ENCODE measurements at places on chromosomes 2 and 18.

DNA sequence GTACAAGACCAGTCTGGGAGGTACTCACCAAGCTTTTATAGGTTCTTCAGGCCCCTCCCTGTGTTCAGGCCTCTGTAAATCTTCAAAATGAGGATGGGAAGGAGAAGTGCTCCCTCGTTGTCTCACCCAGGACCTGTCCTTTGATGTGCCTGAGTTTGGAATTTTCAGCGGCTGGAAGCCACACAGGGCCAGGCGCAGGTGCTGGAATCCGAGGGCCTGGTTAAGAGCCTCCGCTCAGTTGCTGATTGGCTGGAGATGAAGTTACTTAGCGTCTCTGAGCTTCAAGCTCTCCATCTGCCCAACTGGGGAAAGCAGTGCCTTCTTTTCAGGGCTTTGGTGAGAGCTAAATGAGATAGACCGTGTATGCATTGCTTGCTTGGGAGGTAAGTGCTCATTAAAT, 30.0 kb downstream of the HJURP start:
- H3K27ac ChIP-seq, result no peak overlapping the region
- no peaks in the 10 kb centered on the region for H3K36me3 ChIP-seq
- no peaks in the 10 kb centered on the region for H3K4me1 ChIP-seq
- H3K27me3 ChIP-seq, result no peaks in the 10 kb centered on the region
- DNase-seq, result no peak

DNA sequence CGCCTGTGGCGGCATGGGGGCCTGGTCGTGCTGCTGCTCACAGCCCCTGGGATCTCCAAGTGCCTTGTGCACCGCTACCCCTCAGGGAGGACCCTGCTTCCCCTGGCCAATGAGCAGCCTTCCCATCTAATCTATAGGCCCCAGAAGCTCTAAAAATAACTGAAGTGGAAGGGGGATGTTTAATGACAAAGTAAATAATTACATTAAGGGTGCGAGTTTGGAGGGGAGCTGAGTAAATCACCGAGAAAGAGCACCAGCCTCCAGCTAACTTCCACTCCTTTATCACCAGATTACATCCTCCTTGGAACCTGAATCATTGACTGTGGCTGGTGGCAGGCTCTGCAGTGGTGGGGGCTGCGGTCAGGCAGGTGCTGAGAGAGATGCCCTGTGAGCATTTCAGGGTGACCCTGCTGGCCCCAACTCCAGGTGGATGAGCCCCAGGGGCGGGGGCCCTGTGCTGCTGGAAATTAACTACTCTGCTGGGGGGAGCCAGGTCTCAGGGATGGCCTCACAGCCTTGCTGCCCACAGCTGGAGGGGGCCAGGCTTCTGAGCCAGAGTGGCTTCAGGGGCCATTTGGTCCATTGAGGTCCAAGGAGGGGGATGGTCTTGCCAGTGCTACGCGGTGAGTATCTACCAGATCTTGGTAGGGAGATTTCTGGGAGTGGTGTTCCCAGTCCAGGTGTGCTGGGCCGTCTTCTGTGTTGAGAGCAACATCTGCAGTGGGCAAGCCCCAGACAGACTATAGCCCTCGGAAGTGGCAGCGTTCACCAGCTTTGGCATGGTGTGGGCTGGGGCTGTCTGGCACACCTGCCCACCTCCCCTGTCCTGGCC, 74.2 kb downstream of the GLI2 start:
- no peaks in the 10 kb centered on the region for H3K4me1 ChIP-seq
- no peak overlapping the region for H3K4me3 ChIP-seq
- no peaks in the 10 kb centered on the region for H3K27me3 ChIP-seq

DNA sequence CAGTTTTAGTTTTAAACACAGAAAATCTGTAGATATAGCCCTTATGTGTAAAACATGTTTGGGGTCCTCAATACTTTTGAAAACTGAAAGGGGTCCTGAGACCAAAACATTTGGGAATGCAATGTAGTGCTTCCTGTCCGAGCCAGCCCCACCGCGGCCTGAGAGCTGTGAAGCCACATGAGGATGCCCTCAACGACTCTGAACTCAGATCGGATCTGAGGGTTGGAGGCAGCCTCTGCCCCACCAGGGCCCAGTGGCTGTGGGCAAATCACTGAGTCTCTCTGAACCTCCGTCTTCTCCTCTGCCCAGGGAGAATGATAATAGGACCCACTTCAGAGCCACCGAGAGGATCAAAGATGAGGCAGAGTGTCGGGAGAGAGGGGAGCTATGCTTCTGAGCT, 33.4 kb upstream of the HPCAL1 start:
- H3K27ac ChIP-seq, result no peak overlapping the region
- no peaks in the 10 kb centered on the region for H3K27me3 ChIP-seq
- H3K36me3 ChIP-seq, result no peaks in the 10 kb centered on the region
- no peak overlapping the region for H3K4me3 ChIP-seq
- no peak for DNase-seq
- no peaks in the 10 kb centered on the region for H3K4me1 ChIP-seq

- no peaks in the 10 kb centered on the region for H3K27me3 ChIP-seq
- DNase-seq, result no peak
- no peaks in the 10 kb centered on the region for H3K36me3 ChIP-seq
- H3K27ac ChIP-seq, result no peak overlapping the region
Measured at GRCh38 chr2:164882276-164882675, 40.7 kb upstream of the COBLL1 start.

DNA sequence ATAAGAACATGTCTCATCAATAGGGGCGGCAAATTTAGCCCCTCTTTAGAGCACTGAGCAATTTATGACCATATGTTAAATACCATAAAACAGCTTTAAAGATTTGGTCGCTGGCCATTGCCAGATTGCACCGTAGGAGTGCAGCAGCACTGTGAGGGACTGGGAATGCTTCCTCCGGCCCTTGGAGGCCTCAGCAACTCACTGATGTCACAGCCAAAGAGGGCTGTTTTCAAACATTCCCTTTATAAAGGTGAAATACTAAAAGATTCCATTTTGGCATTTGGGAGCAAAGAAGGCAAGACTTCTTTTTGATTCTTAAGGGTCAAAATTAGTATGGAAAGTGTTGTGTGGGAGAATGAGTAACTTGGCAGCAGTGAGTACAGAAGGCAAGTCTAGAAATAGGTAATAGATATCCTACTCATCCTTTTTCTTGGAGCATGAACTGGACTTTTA, 63.7 kb downstream of the BABAM2 start:
- H3K27ac ChIP-seq, result peak overlapping the region; percentile 70
- no peaks in the 10 kb centered on the region for H3K36me3 ChIP-seq

DNA sequence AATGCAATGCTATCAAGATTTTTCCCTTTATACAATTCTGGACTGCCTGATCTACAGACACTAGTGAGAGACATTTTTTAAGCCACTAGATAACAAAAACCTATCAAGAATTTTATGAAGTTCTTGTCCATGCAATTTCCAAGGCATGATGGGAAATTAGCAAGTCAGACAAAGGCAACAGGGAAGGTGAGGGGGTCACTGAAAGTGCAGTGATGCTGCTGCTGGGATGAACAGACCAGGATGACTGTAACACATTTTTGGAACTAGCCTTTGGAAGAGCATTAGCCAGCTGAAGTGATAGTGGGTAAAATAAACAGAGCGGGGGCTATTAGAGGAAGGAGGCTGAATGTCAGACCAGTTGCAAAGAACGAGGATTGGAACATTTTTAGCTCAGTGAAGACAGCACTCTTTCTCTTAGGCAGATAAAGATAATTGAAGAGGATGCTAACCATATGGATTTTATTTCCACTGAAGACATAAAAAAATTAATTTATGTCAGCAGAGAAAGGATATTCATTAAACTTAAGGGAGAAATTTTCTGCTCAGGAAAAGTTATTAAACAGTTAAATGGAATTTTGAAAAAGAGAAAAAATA, 17.9 kb downstream of the NRXN1 start:
- DNase-seq, result no peak
- no peak overlapping the region for H3K27ac ChIP-seq
- no peak overlapping the region for H3K4me3 ChIP-seq
- H3K4me1 ChIP-seq, result no peaks in the 10 kb centered on the region
- H3K36me3 ChIP-seq, result no peaks in the 10 kb centered on the region

- H3K4me3 ChIP-seq, result no peak overlapping the region
- no peaks in the 10 kb centered on the region for H3K4me1 ChIP-seq
- H3K27me3 ChIP-seq, result no peaks in the 10 kb centered on the region
- no peaks in the 10 kb centered on the region for H3K36me3 ChIP-seq
- no peak for DNase-seq
Measured at GRCh38 chr2:12350821-12351220, 365.9 kb upstream of the TRIB2 start.
